ENCODE measurements at places on chromosomes 3 and 15.

- DNase-seq: no peak
These were observed 33.9 kb downstream of the SCN10A start for GRCh38 chr3:38782148-38782547.

DNA sequence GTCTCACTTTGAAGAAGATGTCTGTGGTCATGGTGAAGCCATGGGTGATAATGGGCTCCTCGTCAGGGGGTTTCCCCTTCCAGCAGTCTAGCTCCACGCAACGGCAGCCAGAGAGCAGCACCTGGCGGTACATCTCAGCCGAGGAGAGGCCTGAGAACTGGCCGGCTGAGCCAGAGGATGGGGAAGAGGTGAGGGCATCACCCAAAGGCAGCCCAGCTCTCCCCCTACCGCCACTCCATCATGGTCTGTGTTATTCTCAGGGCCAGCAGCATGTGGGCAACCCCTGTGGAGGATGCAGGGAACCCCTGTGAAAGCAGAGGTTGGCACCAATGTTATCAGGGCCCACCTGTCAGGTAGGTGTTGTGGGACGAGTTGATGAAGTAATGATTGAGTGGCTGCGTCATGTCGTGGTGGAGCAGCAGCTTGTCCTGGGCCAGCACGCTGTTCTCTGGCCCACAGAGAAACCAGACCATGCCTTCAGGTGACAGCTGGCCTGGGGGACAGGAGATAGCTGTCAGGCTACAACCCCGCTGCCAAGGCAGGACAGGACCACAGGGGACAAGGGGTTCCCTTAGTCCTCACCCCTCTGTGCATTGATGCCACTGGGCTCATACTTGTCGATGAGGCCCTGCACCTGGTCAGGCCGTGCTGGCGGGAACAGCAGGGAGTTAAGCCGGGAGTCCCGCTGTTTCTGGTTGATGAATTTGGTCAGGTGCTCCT is 9.4 kb downstream of the PLCB2 start:
- no peak for DNase-seq

GRCh38 chr3:139636511-139636910 is 41.3 kb downstream of the NMNAT3 start:
- DNase-seq: no peak

GRCh38 chr3:55531321-55531720 is 44.2 kb upstream of the WNT5A start:
- no peak for DNase-seq

- DNase-seq: no peak
These were observed 13.3 kb downstream of the NLGN1 start for GRCh38 chr3:173410849-173411248.

- no peak for DNase-seq
These were observed 8.6 kb downstream of the VGLL4 start for GRCh38 chr3:11634974-11635612.

GRCh38 chr3:131526801-131527347 is 24.1 kb upstream of the MRPL3 start:
- DNase-seq: peak; percentile 5

DNA sequence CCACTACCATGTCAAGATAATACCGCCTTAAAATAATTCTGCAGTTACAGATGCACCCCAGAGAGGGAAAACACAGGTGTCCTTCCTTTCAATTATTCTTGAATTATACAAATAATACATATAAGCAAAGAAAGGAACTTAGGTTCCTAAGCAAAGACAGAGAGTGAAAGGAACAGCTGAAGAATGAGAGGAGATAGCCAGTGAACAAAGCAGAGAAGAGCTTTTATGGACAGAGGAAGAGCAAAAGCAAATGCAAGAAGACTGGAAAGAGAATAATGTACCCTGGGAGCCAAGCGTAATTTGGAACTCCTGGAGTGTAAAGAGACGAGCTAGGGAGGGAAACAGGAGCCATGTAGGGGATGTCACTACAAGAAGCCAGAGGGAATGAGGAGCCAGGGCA is 21.7 kb downstream of the GPR176 start:
- DNase-seq: no peak

GRCh38 chr3:183796372-183796771 is 29.0 kb downstream of the MAP6D1 start:
- no peak for DNase-seq

DNA sequence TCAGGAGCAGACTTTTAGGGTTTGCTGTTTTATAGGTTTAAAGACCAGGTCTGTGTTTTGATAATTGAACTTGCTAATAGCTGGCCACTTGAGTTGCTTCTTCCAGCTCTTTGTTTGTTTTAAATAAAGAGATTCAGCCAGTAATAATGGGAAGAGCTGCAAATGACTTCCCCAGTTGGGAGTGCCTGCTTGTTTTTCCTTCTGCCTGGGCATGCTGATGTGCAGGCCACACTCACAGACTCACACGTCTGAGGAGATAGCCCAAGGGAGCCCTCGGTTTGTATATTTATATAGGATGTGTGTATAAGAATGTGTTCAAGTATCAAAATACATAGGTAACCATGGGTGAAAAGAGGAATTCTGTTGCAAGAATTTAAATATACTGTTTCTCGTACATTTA is 78.2 kb upstream of the BOC start:
- no peak for DNase-seq

- DNase-seq: no peak
These were observed 94.1 kb upstream of the ATP2B2 start for GRCh38 chr3:10599444-10599843.

DNA sequence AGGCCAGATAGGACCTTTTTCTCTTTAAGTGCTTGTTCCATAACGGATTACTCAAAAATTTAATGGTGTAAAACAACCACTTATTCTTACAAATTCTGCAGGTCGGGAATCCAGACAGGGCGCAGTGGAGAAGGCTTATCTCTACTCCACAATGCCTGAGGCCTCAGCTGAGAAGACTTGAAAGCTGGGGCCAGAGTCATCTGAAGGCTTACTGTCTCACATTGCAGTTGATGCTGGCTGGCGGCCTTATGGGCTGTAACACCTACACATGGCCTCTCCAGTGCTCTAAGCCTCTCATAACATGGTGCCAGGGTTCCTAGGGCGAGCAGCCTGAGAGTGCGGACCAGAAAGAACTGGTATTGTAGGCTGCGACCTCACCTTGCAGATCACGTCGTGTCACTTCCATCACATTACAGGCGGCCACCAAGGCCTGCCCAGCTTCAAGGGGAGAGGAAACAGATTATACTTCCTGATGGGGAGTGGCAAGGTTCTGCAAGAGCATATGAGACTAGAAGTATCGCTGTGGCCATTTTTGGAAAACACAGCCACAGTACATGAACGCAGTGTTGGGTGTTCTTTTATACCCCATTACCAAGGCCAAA is 32.4 kb downstream of the CMTM7 start:
- no peak for DNase-seq

DNA sequence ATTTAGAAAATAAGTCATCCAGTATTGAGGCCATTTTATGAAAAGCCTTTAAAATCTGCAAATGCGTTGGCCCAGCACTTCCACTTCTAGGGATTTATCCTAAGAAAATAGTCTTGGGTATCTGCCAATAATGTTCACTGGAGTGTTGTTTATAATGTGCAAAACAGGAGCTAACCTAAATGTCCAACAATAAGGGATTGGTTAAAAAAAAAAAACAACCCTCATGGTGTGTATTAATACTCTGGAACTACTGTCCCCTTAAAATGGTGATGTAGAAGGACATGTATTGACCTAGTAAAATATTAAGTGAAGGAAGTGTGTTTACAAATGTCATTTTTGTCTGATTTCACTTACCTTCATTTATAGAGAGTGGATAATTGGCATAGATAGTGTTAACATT is 58.0 kb downstream of the IGF1R start:
- DNase-seq: no peak

GRCh38 chr15:67082007-67082536 is 16.7 kb downstream of the SMAD3 start:
- DNase-seq: no peak

- DNase-seq: no peak
These were observed 191.9 kb downstream of the GABRB3 start for GRCh38 chr15:26580943-26581342.

DNA sequence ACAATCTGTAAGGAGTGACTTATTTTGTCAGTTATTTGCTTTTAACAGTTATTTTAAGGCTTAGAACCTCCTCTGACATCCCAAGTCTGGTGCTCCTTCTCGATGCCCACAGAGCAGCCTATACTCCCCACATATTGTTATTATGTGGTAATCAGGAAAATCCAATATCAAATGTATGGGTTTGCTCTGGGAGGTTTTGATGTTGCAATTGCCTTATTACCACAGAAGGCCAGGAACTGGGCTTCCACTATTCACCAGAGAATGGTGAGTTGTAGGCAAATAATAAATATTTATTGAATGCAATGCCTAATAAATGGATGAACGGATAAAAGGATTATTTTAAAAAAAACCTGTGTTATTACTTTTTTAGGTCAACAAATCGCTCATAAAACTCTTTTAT is 12.2 kb downstream of the NEK10 start:
- DNase-seq: no peak

DNA sequence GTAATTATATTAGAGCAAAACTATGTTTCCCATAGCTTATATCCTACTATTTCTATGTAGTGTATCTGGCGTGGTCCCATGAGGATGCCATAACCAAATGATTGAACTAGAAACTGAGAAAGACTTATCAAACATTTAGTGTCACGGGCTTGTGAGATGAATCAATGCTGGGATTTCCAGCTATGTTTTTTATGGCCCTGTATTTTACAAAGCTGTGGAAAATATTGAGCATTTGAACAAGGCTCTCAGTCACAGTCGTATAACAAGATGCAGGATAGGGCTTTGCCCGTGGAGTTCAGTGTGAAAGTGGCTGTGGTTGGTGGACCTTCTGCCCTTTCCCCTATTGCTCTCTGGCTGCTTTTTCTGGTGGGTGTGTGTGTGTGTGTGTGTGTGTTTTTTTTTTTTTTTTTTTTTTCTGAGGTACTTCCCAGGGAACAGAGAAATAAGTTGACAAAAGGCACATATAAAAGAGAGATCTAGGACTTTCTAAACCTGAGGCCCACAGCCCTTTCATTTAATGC is 60.7 kb downstream of the CACNA1D start:
- DNase-seq: no peak

DNA sequence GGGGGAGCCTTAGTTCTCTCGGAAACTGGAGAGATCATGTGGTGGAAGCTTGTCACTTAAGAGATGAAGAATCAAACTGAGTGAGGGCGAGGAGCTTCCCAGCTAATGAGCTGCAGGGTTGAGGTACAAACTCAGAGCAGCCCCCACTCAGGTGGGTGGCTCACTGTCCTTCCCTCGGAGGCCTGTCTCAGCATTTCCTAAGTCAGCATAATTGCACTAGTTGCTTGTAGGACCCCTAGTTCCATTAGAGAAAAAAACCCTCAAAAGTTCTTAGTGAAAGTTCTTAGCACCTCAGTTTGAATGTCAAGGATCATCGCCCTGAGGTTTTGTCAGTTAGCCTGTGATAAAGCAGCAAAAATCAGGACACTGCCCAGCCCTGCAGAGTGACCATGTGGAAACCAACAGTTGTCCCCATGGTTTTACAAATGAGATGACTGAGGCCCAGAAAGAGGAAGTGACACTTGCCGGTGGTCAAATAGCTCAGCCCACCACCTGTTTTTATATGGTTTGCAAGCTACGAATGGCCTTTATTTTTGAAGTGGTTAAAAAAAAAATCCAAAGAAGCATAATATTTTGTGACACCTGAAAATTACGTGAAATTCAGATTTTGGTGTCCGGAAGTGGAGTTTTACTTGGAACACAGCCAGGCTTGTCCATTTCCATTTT is 11.9 kb downstream of the SMAD6 start:
- no peak for DNase-seq

DNA sequence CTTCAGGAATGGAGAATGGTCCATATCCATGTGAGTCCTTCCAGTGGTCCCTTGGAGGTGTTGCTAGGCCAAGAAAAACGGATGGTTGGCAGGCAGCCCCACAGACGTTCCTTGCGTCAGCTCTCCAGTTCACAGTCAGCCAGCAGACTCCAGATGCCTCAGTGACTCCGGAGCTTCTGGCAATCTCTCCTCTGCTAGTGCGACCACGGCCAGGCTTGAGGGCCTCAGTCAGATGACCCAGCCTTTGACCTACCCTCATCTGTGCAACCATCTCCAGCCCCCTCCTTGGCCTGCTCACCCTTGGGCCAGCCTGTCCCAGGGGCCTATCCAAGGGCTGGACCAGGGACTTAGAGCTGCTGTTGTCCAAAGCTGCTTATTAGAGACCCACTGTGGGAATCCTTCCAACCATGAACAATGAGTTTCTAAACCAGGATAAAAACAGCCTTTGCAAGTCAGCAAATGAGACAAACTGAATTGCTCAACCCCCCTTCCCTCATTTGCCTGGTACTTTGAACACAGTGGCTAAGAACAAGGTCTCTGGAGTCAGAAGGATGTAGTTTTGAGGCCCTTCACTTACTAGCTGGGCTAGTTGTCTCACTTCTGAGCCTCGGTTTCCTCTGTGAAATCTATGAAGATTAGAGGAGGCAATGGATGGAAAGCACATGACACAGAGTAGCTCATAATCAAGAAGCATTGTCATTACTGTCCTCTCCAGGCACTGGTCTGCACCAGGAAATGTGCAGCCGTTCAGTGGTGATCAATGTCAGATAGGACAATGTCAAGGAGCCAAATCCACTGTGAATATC is 44.8 kb downstream of the ANP32A start:
- DNase-seq: no peak

DNA sequence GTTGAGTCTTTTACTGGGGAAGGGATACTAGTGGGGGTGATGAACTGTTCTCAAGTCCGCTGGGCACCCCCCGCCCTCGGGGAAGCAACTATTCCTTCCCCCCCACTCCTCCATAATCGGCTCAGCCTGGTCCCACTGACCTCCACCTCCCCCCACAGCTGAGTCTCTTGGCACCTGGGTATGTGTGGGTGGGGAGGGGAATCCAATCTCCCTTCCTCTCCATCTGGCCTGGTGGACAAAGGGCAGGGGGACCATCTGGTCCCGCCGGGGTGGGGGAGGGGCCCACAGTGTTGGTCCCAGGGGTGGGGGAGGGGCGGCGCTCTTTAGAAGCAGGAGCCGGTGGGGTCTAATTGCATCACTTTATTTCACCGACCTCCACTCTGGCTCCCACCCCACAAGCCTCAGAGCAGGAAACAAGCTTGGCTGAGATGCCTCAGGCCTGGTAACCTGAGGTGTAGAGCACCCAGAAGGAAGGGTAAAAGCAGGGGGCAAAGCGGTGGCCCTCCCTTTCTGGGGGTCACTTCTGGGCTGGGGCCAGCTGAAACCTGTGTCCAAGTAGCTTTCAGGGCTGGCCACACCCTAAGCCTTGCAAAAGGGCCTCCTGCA is 1.0 kb upstream of the PCBP4 start:
- DNase-seq: no peak

Measured in prostate gland (tissue), 2 donors.